Activated CD4-positive, alpha-beta memory T cell treated with anti-CD3 and anti-CD28 coated beads for 36 hours (primary cell): ENCODE measurements at places on chromosomes 11 and 22.

- DNase-seq = no peak
Observed at GRCh38 chr11:72784662-72785061, 9.2 kb downstream of the STARD10 start.

- peak; percentile 58 for DNase-seq
Observed at GRCh38 chr11:18650859-18651557, 16.9 kb upstream of the SPTY2D1 start.

GRCh38 chr11:79201677-79202347 lies 239.0 kb downstream of the TENM4 start:
- no peak for DNase-seq

DNA sequence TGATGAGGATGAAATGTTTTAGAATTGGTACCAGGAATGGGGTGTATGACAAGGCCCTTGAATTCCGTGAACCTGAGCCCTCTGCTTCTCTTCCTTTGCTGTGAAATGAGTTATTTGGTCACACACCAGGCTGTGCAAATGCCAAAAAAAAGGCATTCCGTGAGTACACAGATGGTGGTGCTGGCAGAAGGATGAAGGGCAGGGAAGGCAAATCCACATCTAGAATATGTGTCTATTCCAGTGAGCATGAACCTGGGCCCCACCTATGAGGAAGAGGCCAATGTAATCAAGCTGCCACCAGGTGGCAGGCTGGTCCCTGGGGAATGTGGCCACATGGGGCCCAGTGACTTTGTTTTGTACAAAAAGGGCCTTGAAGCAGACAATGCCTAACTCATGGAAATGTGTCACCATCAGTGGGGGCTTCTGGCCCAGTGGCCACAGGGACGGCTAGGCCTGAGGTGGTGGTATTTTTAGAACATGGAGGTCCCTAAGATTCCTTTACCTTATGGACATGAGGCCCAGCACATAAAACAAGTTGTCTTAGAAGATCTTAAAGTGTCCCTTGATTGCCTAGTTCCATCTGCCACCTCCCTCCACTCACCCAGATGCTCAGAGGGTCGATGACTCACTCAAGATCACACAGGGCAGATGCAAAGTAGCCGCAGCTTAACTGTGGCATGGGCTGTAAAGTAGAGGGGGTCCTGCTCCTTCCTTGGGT lies 3.9 kb upstream of the RNF215 start:
- peak; percentile 87 for DNase-seq
